ENCODE measurements at places on chromosomes 12 and 14.

DNA sequence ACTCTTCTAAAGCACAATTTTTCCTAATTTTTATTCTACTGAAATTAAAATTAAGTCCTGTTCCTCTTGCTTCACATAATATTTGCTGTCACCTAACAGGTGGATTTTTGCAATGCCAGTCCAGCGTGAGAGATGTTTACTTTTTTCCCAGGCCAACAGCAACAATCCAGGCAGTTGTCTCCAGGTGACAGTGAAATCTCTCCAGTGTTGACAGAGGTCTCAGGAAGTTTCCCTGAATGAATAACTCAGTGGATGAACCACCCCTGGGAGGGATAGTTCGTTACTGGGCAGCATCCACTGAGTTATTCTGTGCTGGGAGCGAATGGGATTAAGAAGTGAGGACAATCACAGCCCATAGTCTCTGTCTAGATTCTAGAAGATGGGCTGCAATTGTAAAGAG is 7.1 kb upstream of the NT5DC3 start:
- DNase-seq, result no peak

GRCh38 chr12:112340230-112340629 is 42.0 kb downstream of the HECTD4 start:
- no peak for DNase-seq

DNA sequence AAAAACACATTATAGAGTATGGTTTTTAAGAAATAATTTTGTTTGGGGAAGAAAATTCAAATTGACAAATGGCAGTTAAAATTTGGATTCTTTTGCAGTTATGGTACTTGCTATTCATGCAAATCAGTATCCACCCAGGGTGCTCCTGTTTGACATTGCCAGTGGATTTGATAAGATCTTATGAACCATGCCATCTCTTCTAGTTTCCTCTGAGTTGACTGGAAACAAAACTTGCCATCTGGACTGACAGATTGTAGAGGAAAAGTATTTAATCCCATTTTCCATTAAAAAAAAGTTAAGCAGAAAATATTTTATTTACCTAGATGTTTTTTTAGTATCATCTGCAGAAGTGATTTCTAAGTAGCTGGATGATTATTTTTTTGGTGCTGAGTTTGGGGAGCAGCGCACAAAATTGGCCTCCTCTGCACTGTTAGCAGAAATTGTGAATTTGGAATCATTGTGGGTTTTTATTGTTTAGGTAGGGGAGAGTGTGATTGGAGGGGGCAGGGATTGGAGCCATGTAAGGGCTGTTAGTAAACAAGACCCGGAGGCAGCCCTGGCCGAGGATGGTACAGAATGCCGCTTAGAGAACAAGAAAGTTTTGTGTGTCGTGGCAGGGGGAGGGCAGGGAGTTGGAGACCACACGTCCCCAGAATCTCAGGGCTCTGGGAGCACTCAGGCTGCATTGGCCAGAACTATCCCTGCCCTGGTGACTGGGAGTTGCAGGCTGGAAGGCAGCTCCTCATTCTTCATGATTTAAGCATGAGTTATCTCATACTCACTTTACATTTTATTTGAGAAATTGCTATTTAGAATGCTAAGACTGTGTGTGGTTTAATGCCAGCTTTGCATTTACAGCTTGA is 56.6 kb downstream of the WDR20 start:
- DNase-seq, result no peak

GRCh38 chr14:22606380-22606779 is 8.3 kb downstream of the ABHD4 start:
- no peak for DNase-seq

GRCh38 chr14:89466484-89466883 is 49.5 kb upstream of the FOXN3 start:
- no peak for DNase-seq

DNA sequence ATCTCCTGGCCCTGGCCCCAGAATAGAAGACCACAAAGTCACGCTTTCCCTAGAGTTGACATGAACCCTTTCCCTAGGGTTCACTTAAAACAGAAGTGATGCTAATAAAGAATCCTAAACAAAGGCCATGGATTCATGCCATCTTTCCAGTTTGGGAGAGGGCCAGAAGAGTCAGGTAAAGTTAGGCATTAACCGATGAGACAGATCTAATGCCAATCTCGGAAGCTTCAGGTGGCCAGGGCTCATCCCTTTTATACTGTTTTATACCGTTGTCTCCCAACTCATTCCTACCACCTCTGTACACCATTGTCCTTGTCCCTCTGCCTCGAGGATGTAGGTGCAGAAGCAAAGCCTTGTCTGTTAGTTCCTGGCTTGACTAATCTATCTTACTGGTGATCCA is 22.8 kb upstream of the ACTR10 start:
- no peak for DNase-seq

DNA sequence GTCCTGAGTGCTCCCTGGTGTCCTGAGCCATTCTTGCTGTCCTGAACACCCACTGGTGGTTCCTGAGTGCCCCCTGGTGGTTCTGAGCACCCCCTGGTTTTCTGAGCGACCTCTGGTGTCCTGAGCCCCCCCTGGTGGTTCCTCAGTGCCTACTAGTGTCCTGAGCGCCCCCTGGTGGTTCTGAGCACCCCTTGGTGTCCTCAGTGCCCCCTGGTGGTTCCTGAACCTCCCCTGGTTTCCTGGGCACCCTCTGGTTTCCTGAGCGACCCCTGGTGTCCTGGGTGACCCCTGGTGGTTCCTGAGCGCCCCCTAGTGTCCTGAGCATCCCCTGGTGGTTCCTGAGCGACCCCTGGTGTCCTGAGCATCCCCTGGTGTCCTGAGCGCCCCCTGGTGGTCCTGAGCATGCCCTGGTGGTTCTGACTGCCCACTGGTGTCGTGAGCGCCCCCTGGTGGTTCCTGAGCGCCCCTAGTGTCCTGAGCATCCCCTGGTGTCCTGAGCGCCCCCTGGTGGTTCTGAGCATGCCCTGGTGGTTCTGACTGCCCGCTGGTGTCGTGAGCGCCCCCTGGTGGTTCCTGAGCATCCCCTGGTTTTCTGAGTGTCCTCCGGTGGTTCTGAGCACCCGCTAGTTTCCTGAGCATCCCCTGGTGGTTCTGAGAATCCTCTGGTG is 473.1 kb downstream of the TMEM121 start:
- DNase-seq, result peak; percentile 56

DNA sequence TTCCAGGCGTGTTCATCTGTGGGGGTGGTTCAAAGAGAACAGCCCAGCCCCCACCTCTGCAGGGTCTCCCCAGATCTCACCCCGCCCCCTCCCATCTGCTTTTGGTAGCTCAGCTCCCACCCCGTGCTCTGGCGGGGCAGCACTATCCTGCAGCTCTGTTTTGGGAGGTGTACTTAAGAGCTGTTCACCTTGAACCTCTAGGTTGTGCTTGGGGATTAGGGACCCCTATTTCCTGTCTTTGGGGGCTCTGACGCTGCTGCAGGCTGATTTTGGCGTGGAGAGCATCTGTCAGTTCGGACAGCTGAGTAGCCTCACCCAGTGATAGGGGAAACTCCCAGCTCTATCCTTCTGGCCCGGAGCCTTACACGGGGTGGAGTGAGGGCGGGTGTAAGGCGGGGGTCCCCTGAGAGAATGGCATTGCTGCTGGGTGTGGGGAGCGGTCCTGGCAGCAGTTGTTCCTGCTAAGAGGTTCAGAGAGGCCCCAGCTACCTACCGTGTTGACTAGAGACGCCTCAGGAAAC is 765 bp downstream of the TMEM120B start:
- DNase-seq, result no peak

- peak; percentile 45 for DNase-seq
Observed at GRCh38 chr14:99729991-99730875, 46.1 kb downstream of the CYP46A1 start.

- no peak for DNase-seq
Observed at GRCh38 chr12:17017402-17017801, 411.4 kb upstream of the LMO3 start.

DNA sequence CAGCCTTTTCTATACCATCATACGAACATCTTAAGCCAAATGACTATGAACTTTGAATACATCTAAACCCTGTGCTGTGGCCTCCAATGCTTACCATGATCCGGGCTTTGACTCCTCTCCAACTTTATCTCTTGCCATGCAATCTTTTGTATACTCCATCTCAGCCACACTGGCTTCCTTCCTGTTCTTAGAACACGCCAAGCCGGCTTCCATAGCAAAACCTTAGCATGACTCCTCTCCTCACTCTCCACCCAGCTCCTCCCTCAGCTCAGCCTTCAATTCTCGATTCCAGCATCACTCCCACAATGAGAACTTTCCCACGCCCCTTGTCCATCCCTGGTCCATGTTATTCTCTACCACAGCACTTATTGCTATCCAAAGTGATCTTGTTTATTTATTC is 228.3 kb downstream of the NTF3 start:
- DNase-seq, result no peak

GRCh38 chr12:108865169-108865568 is 7.8 kb upstream of the SSH1 start:
- no peak for DNase-seq

GRCh38 chr12:127594351-127594970 is 672.5 kb upstream of the TMEM132C start:
- DNase-seq, result no peak

- DNase-seq, result peak; percentile 54
Observed at GRCh38 chr12:108667349-108667748, 33.7 kb upstream of the SELPLG start.

DNA sequence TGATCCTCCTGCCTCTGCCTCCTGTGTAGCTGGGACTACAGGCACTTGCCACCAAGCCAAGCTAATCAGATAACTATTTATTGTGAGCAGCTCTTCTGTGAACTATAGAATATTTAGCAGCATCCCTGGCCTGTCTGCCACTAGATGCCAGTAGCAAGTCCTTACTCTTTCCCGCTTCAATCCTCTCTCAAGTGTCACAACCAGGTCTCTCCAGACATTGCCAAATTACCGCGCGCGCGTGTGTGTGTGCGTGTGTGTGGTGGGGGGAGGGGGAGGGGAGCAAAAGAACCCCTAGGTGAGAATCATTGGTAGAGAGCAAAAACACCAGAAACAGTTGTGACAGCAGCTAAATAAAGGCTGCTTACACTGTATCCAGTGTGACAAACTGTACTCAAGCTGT is 49.9 kb downstream of the PPP2R5E start:
- DNase-seq, result no peak

- DNase-seq, result no peak
Observed at GRCh38 chr14:68806526-68807147, 13.8 kb upstream of the ZFP36L1 start.

GRCh38 chr12:45883187-45883586 is 107.2 kb downstream of the SCAF11 start:
- DNase-seq, result no peak

- DNase-seq, result peak; percentile 32
Observed at GRCh38 chr12:68905733-68906132, 27.2 kb downstream of the CPM start.

DNA sequence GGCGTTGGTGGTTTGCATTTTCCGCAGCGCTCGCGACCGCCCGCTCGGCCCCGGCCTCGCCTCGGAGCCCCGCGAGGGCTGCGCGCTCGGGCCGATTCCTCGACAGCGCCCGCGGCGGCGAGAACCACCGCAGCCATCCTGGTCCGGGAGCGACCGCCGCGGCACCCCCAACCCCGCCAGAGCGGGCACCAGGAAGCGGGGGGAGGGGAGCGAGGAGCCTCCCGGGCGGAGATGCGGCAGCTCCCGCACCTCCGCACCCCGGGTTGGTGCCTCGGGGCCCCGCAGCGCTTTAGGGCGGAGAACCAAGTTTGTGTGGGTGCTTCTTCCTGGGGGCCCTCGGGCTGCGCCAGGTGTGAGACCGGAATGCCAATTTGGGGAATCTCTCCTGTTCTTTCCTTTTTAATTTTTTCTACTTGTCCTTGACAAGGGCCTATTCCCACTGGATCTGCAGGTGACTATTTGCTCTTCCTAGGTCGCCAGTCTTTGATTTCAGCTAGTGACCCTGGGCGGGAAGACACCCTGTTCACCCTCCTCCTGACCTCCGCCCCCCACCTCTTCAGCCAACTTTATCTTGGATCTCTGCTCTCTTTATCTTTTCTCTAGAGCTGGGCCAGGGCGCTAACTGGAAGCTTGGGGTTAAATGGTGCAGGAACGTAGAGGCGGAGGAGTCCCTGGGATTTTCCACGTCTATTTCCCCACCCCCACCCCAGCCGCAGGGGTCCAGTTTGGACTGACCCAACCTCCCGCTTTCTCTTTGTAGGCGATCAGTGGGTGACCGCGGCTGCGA is at the start of gene SOCS2:
Gene SOCS2 (plus strand): TSS at position 751 of the 787 bp plus-strand sequence. CDS start 223 bp downstream, outside the sequence.
- no peak for DNase-seq

DNA sequence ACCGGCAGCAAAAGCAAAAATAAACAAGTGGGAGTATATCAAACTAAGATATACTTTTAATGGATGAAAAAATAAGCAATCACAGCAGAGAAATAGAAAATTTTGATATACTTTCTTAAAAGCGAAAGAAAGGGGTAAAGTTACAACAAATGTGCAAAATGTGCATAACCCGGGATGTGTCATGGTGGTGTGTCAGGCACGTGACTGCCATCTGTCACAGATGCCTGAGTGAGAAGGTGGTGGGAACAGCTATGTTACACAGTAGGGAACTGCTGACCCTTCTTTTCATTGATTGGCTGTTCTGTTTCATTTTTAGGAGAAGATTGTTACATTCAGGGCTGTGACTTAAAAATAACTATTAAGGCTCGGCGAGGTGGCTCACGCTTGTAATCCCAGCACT is 168.1 kb upstream of the PELI2 start:
- DNase-seq, result no peak

DNA sequence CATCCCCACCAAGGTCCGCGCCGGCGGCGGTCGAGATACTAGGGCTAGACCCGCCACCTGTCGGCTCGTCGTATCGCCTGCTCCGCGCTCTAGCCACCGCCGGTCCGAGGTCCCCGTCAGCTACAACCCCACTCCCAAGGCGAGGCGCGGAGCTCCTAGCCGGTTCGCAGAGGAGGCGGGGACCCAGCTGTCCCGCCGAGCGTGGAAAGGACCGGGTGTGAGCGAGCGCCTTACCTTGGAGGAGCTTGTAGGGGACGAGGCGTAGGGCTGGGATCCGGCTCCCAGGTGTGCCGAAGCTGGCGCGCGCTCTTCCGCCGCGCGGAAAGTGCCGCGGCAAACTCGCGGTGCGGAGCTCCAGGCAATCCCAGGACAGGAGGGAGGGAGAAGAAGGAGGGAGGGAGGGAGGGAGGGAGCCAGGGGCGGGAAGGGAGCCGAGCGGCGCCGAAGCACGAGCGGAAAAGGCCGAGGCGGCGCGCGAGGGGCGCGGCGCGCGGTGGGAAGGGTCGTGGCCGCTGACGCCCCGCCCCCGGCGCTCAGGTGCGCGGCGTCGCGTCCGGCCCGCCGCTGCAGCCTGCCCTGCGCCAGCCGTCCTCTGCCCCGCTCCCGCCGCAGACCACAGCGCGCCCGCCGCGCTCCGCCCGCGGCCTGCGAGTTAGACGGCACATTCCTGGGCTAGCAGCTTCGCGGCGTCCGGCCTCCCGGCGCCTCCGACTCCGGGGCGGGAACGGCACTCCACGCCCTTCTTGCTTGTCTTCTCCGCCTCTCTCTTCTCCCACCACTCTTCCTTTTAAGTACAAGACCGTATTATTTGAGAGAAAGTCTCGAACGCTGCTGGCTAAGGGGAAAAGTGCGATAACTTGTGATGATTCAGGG is at the start of gene PAWR:
Gene PAWR (minus strand): TSS at position 327 of the 873 bp plus-strand sequence. CDS start 720 bp downstream, outside the sequence.
- DNase-seq, result peak; percentile 73

DNA sequence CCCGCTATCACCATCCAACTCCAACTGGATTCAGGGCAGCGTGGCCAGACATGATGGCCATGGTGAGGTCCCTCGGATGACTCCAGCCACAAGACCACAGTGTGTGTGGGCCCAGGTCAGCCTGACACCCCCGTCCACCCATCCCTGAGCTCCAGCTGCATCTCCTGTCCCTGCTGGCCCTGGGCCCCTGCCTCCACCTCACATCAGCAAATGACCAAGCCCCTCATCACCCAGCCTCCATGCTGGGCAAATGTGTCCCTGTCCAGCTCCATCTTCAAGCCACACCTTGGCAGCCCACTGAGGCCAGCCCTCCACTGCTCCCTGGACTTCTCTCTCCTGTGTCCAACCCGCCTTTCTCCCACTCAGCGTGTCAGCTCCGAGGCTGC is 3.2 kb downstream of the GPR132 start:
- DNase-seq, result no peak
